ENCODE measurements at places on chromosomes 16 and 17. TPM values are rescaled to one million over a fixed set of nuclear protein-coding genes. Genes with fewer than 3 reads are reported as not detected.

GRCh38 chr16:80113873-80114574 lies 426.8 kb upstream of the DYNLRB2 start:
- DNase-seq: no peak

GRCh38 chr17:43418441-43419374 lies 19.9 kb downstream of the ARL4D start:
- DNase-seq: no peak

DNA sequence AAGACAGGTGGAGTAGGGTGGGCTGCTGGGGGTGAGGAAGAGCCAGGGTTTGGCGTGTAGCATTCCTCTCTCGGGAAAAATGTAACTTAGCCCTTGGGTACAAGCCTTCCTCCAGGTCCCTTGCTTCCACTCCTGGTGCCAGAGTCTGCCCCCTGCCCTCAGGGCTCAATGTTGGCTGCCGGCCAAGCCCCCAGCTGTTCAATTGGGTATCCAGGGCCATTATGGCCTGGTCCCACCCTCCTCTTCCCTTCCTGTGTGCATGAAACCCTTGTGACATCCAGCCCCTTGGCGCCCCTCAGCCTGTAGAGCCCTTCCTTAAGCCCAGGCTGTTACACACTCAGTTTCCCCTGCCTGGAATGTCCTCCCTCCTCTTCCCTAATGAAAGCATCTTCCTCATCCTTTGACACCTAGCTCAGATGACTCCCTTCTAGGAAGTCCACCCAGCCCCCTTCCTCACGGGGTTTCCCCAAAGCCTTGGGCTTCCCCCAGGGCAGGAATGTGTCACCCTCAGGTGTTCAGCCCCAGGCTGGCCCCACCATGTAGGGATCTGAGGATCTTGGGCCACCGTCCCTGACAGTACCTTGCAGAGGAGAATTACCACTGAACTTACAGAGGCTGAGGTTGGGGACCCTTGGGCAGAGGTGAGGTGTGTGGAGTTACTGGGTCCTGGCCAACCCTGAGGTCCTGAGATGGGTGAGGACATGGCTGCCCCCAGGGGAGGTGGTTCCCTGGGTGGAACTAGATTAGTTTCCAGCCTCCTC lies 30.0 kb downstream of the B9D1 start:
- DNase-seq: no peak

FBXO39 gene
- total RNA-seq: not detected

All from CD8-positive, alpha-beta memory T cell (primary cell).